ENCODE measurements at places on chromosomes 16 and 17.

DNA sequence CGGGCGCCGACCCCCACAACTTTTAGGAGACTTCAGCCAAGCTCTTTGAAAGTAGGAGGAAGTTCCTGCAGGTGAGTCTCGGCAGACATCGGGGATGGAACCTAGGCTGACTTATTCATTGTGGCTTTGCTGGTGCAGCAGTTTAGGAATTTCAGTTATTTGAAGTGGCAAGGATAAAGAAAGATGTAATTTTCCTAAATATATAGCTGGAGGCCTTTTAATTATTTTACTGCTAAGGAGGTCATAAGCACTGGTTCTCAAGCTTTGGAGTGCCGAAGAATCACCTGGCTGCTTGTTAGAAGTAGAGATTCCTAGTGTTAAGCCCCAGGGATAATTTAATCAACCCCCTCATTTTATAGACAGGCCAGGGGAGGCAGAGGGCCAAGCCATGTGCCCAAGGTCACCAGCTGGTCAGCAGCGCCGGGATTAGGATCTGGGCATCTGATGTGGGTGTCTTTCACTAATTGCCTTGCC, 28.9 kb upstream of the BCAR1 start:
- no peak for DNase-seq

DNA sequence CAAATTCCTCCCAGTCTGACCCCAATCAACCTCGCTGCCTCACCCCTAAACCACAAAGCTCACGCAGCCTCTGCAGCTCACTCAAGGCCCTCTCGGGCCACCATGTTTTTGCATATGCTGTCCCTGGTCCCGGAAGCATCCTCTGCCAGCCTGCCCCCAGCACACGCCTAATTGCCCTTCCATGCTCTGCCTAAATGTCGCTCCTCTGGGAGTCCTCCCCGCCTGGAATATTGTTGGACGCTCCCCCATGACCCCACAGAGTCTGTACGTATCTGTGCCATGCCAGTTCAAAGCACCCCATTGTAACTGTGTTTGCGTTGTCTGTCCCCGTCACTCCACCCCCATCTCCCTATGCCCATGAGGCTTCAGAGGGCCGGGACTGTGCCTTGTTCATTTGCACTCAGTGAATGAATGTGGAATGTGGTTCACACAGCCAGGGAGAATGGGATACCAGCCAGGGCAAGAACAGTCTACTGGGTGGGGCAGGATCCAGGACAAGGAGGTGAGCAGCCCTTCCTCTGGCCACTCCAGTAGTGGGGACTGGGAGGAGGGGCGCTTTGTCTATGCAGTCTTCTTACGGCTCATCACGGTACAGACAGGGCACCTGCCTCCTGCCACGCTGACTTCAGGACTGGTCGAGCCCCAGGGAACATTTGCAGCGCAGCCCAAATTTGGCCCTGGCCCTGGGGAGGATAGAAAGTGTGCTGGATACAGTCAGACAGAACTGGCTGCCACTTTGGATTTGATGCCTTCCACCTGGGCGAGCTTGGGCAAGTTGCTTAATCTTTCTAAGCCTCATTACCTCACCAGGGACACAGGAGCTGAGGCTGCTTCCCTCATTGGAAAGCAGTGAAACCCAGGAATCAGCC, 48.5 kb downstream of the NOS2 start:
- DNase-seq: no peak

- no peak for DNase-seq
These were observed 229.7 kb upstream of the RPL38 start for GRCh38 chr17:73973586-73974409.

- DNase-seq: no peak
These were observed 6.9 kb downstream of the DOK4 start for GRCh38 chr16:57479205-57479975.

GRCh38 chr17:49932138-49932723, 36.8 kb upstream of the DLX4 start:
- DNase-seq: no peak
